ENCODE measurements at places on chromosomes 1 and 21.

DNA sequence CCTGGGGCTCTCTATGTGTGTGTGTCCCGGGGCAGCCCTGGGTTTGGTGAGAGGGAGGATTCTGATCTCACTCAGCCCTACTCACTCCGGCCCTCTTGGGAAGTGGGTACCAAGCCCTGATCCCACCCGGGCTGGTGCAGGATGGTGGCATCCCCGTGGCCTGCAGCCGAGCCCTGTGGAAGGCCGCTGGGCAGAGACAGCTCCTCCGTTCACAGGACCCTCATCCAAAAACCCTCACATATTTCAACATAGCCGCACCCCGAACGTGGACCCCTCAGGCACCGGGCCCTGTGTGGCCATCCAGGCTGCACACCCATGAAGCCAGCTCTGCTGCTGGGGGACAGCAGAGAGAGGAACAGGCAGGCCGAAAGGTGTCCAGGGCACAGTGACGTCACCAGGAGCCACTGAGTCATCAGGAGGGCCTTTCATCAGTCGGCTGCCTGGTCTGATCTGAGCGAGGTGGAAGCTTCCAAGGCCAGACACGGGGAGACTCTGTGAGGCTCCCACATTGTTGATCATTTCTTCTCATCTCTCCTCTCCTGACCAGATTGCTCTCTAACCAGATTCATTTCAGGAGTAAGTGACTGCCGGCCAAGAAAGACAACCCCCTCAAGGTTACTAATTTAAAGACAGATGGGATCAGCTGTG lies 16.2 kb upstream of the GPR157 start:
- no peak for DNase-seq

- DNase-seq: no peak
These were observed 1.7 kb downstream of the HES4 start for GRCh38 chr1:997993-998744.

DNA sequence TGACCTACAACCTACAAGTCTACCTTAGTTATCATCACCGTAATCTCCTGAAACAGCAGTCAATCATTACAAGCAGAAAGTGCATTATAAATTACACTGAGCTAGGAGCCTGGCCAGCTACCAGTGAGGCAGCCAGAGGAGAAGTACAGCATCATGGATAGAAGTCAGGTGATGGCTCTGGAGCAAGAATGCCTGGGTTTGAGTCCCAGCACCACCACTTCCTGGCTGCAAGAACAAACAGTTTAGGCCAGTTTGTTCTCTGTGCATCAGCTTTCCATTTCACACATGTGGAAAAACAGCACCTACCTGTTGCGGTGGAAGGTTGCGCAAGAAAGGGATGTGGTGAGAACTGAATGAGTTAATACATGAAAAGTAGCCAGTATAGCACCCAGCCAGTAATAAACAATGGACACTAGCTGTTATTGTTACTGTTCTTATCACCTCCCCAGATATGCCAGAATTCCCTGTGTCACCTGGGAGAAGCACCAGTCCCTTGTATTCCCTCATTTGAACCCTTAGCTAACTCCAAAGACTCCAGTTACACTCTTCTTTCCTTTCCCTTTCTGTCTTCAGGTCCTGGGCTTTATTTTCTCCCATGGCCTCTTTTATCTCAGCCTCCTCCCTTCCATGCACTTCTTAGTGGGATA lies 9.0 kb downstream of the CREG1 start:
- DNase-seq: no peak

DNA sequence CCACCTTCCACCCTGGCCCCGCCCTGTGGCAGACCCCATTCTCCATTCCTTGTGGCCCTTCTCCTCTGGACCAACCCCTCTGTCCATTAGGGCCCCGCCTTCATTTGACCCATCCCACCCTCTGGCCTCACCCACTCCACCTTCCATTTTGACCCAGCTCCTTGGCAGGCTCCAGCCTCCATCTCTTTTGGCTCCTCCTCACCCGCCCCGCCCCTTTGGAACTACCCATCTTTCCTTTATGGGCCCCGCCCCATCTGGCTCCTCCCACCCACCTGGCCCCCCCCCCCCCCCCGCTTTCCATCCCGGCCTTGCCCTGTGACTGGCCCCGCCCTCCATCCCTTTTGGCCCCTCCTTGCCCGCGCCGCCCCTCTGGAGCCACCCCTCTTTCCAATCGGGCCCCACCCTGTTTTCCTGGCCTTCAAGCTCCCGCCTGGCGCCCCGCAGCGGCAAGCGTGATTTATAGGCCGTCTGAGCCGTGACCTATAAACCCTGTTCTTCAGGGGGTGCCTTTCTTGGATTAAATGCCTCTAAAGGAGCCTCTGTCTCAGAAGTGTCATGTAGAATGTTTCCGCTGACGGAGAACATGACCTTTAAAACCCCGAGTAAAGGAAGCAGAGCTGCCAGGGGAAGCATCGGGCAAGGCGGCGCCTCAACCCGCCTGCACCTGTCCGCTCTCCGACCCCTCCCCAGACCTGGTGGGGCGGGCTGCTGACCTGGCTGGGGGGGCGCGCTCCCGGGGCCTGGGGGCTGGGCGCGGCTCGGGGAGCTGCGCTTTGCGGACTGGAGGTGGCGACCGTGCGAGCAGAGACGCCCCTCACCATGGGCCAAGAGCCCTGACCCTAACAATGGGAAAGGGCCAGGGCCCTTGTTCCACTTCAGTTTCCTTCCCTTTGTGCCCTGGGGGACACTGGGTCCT lies 178.0 kb downstream of the CAMTA1 start:
- peak; percentile 34 for DNase-seq

DNA sequence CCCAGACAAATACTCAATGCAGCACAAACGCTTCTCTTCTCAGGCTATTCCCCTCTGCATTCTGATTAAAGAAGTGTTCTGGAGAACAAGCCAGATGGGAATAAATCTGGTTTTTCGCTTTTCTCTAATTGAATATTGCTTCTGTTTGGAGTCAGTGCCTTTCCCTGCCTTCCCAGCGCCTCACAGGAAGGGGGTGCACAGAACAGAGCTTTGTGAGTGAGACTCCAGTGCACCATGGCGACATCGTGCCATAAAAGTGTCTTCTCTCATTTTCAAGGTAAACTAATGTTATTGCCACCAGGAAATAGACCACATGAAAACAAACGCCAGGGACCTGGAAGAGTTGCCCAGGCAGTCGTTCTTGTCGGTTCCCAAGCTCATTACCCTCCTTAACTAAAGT lies 43.6 kb upstream of the SLC45A1 start:
- DNase-seq: no peak

GRCh38 chr1:9960706-9961562 lies 17.7 kb downstream of the NMNAT1 start:
- no peak for DNase-seq

GRCh38 chr1:3195966-3196515 lies 127.0 kb downstream of the PRDM16 start:
- DNase-seq: no peak

DNA sequence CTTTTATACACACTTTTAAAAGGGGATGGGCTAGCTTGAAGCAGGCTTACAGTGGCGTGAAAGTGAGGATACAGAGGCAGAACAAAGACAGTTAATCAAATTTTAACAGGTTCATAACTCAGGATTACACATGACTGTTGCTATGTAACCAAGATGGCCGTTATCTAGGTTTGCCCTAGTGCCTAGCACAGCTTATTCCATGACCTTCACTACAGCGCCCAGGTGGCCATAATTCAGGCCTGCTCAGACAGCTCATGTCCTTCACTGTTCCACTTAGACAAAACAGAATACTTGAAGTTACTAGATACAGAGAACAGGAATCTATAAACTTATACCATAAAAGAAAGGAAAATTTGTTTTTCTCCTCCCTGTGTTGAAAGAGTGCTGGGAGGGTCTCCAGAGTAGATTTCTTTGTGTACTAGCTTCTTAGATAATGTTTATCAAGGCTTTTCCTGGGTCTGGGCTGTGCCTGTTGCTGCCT lies 6.2 kb upstream of the SPRR2F start:
- no peak for DNase-seq

DNA sequence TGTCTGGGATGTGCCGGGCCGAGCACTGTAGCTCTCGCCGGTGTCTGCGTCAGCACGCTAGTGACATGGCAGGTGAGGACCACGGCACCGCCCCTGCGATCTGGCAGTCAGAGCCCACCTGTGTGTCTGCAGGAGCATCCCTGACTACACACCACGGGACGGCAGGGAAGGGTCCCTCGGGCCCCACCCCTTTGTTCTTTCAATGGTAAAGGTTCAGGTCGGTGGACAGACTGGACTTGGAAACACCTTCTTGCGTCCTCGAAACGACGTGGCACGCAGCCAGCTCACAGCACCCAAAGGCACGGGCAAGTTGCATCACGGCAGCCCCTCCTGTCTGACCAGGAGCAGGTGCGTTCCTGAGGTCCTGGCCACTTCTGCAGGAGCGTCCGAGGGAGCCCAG lies 3.7 kb upstream of the SAMD11 start:
- no peak for DNase-seq

- DNase-seq: no peak
These were observed 9.5 kb downstream of the SIM2 start for GRCh38 chr21:36708286-36709029.

- no peak for DNase-seq
These were observed 122.7 kb downstream of the HMGB4 start for GRCh38 chr1:33986390-33987095.

DNA sequence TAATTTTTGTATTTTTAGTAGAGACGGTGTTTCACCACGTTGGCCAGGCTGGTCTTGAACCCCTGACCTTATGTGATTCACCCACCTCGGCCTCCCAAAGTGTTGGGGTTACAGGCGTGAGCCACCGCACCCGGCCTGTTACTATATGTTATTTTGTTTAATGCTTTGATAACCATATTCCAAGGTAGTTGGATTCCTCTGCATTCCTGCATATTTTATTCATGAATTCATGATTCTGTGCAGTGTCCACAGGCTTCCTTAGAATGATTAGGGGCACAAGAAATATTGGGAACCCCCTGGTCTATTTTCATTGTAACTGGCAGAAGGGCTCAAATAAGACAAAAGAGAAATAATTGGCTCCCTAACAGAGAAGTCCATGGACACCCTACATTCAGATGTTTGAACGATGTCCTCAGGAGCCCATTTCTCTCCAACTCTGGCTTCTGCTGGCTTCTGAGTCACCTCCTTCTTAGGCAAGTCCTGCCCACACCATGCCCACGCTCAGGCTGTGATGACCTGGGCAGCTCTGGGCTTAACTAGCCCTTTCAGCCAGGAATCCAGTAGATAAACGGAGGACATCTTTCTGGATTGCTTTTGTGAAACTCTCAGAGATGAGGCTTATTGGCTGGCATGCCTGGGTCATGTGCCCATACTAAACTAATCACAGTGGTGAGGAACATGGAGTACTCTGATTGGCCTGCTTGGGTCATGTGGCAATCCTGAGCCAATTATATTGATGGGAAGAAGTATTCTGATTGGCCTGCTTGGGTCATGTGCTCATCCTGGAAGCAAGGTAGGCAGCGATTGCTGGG lies 32.6 kb downstream of the TNFRSF8 start:
- no peak for DNase-seq

DNA sequence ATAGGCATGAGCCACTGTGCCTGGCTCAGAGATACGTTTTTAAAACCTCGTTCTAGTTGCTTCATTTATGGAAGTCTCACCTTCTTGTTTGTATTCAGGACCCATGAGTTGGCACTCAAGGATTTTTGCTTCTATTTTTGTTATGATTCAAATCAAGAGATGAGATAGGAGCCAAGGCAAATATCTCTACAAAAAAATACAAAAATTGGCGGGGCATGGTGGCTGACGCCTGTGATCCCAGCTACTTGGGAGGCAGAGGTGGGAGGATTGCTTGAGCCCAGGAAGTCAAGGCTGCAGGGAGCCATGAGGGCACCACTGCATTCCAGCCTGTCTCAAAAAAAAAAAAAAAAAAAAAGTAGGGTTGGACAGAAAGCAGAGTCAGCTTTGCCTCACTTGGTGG lies 36.8 kb upstream of the ERRFI1 start:
- DNase-seq: no peak

DNA sequence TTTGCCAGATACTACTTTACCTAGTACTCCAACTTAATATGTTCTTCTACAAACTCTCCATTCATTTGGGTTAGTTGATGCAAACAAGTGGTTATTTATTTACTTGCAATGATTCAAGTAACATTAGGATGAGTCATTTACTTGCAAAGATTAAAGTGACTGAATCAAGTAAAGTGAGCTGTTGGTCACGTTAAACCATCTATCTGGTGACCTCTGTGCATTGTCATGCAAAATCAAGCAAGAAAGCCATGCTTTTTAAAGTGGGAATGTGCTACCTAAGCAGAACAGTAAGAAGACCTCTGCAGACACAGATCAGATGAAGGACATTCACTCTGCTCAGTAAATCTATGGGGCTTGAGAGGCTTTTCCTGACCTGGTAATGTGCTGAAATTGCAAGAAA lies 254.7 kb downstream of the LRRIQ3 start:
- DNase-seq: no peak

DNA sequence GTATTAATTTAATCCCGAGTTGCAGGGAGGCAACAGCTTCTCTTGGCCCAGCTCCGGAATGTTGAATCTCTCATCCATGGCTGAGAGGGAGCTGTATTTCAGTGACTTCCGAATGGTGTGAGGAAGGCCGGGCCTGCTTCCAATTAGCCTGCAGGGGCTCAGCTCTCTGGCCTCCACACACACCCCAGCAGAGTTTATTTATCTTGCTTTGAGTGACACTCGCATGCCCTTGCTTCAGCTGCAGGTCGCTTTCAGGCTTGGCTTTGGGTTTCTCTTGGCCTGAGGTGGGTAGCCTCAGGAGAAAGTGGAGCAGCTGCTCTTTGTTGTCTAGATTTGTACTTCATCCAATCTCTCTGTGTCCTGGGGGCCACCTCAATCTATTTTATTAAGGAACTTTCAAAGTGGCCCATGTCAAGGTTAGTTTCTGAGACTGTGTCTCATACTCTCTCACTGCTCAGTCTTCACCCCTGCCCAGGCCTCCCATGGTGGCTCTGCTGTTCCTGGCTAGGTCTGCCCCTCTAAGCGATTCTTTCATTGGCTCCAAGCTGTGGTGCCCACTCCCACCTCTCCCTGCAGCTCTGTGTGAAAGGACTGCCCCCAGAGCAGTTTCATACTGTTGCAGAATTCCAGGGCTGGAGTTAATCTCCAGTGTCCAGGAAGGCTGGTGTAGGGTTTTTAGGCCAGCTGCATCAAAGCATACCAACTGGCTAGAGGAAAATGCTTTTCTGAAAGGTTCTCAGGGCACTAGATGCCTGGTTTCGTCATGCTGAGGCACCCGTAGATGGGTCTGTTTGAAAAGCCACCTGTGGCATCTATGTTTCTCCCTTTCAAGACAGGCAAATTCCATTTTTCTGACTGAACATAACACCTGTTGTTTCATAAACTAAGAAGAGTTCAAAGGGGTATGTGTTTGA lies 153.5 kb downstream of the PLXNA2 start:
- no peak for DNase-seq

DNA sequence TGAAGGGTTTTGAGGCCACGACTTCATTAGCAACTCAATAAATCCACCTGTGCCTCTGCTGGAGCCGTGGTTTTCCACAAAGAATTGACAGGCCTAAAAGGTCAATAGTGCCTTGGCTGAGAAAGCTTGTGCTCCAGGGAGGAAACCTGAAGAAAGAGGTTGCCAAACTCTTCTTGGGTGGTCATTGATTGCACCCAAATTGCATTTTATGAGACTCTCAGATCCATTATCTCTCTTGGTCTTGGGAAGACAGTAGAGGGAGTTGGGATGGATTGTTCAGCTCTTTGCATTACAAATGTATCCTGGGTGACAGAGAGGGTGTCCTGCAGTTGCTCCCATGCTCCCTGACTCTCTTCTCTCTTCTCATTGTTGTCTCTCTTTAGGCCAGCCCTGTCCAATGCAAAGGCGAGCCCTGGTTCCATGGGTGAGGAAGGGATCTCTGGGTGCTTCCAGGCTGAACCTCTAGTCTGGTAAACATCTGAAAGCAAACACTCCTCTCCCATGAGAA lies 46.1 kb upstream of the HTR1D start:
- DNase-seq: no peak

- no peak for DNase-seq
These were observed 556.8 kb downstream of the LMO4 start for GRCh38 chr1:87885278-87886025.

Measured in stimulated activated CD4-positive, alpha-beta T cell treated with anti-CD3 and anti-CD28 coated beads, Interleukin-1b, Interleukin-23, amount 100 ng/mL, for 1 hour (primary cell).